HEK293T (cell line): ENCODE measurements at places on chromosomes 16 and 17.

DNA sequence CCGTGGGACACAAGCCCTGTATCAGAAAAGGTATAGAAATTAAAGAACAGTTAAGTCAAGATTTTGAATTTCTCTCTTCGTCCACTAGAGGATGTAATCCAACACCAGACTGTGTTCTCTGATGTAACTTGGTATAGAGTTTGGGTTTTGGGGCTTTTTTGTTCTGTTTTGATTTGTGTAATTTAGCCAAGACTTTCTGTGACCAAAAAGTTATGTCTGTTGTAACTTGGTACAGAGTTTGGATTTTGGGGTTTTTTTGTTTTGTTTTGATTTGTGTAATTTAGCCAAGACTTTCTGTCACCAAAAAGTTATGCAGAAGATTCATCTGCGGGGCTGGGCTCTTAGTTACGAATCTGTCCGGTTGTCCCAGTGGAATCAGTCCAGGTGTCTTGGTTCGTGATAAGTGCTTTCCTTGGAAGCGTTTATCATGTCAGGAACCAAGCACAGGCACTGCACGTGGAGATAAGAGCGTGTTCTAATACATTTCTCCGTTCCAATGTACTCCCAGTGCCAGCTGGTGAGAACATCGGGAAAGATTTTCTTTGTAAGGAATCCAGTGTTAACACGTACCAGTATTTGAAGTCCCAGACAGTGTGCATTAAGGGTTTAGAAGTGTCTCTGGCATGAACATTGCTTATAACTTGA, 44.1 kb upstream of the SEC14L1 start:
- peak; percentile 35 for DNase-seq

- no peak for DNase-seq
These were observed 40.8 kb downstream of the AIPL1 start for GRCh38 chr17:6394055-6394606.

DNA sequence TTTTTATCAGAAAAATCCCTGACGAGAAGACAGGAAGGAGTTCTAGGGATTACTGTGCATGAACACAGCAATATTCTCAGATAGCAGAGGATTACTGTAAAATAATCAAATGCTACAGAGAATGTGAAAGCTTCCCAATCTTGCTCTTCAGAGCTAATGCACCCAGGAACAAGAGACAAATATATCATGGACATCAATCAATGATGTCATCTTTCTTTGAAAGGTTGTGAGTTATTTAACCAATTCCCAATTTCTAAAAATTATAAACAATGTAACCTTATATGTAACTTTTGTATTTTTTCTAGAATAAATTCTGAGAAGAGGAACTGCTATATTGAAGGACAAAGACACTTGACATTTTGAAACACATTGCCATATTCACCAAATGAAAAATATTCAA, 46.5 kb downstream of the BRD7 start:
- DNase-seq: no peak

- peak; percentile 29 for DNase-seq
These were observed 17.1 kb downstream of the PMP22 start for GRCh38 chr17:15247891-15248529.

DNA sequence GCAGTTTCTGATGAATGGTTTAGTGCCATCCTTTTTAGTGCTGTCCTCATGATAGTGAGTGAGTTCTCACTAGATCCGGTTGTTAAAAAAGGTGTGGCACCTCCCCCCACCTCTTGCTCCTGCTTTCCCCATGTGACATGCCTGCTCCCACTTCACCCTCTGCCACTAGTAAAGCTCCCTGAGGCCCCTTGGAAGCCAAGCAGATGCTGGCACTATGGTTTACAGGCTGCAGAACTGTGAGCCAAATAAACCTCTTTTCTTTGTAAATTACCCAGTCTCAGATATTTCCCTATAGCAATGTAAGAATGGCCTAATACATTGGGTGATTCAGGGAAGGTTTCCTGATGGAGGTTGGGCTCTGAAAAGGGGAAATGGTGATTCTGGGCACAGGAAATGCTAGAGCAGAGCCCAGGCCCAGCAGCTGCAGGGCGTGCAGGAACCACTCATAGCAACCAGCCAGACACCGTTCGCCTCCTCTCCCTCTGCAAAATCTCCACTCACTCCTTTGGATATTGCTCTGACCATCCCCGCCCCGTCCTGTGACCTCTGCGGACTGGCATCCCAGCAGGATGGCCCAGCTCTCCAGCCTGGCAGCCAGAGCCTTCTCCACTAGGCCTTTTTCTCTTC, 2.6 kb upstream of the ADORA2B start:
- DNase-seq: no peak

GRCh38 chr17:4785311-4786105, 656 bp downstream of the VMO1 start:
- DNase-seq: no peak

DNA sequence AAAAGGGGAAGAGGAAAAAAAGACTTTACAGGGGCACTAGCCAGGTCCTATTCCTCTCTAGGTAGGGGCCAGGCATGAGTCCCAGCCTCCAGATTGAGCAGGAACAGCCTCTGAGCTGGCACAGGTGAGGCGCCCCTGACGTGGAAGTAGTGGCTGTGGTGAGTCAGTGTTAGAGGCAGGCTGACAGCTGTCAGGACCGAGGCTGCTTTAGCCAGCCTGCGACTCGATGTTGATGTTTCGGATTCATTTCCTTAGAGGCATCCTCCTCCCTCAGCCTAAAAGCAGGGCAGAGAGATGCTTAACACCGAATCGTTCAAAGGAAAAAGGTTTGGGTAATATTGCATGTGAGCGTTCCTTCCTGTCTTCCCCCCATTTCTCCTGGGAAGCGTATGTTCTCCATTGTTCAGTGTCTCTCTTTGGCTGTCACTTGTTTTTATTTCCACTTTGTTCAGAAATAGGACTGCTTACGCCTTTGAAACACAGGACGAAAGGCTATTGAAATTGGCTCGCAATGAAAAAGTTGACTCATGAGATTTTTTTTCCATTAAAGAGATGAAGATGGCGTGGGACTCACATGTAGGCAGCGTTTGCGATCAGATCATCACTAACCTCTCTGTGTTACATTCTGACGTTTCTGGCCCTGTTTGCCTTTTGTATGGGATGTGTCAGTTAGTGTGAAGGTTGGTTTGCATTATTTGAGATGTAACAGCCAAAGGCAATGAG, 1.3 kb downstream of the KIAA0513 start:
- DNase-seq: no peak

DNA sequence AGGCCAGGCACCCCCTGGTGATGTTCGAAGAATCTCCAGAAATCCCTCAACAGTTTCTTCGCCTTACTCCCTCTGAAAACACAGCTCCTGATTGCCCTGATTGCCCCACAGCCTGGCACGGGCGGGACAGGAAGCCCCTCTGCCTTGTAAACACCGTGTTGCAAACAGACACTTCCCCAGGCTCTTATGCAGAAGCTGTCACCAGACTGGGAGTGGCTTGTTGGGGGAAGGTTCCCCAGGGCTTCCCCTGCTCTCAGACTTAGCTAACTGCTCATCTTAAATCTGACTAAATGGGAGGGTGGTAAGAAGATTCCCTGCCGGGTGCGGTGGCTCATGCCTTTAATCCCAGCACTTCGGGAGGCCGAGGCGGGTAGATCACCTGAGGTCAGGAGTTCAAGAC, 11.2 kb downstream of the PIK3R5 start:
- DNase-seq: no peak

DNA sequence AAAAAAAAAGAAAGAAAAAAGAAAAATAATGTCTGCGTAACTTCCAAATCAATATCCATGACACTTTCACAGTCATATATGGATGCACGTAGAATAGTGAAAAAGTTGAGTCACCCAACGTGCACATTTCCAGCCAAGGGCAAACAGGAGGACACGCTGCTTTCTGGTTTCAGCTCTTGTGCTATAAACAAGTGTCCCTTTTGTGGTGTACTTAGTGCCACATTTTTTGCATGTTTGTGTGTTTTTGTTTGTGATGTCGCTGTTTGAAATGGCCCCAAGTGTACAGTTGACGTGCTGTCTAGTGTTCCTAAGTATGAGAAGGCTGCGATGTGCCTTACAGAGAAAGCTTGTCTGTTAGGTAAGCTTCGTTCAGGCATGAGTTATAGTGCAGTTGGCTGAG, 2.9 kb downstream of the CHD9 start:
- no peak for DNase-seq

DNA sequence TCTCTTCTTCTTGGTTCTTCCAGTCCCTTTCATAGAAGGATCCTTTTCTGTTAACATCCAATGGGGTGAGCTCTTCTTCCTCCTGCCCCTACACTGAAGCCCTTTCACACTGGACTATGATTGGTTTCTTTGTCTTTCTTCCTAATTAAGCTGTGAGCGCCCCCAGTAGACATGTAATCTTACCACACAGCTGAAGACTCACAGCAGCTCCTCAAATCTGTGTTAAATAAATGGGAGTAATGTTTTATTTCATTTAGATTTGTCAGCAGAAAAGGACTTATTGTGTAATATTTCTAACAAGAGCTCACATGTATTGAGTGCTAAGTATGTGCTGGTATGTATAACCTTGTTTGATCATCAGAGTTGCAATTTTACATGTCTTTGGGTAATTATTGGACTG, 55.7 kb downstream of the TOX3 start:
- no peak for DNase-seq

GRCh38 chr16:21159281-21159951, 942 bp downstream of the LDAF1 start:
- no peak for DNase-seq
